ENCODE measurements at places on chromosomes 5 and 9.
A peak's percentile ranks its signal among the peaks of the same experiment; 100 is the strongest.

- no peak for DNase-seq
These were observed 51.5 kb upstream of the MAP3K1 start for GRCh38 chr5:56763711-56764466.

DNA sequence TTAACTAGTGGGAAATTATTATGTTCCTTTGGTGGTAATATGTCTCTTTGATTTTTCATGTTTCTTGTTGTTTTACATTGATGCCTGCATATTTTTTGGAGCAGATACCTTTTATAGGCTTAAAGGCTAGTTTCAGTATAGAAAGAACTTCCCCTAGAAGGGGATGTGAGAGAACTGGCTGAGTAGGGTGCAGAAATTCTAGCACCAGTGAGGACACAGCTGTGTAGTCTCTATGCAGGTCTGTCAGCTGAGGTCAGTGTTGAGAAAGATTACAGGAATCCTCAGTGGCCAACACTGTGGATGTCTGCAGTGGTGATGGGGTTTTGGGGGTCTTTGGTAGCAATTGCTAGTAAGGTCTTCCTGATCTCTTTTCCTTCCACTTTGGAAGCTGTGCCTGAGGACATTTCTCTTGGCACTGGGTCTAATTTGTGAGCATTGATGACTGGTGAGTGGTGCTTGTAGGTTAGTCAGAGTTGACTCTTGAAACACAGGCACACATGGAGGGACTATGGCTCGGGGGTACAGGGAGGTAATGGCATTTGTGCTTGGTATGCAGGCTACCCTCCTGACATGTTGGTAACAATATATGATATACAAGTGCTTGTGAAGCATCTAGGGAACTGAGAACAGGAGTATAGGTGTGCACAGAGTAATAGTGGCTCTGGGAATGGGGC, 221.4 kb downstream of the SPATA31D1 start:
- no peak for DNase-seq

- peak; percentile 66 for DNase-seq
These were observed 155.0 kb downstream of the TLE1 start for GRCh38 chr9:81534138-81534875.

- DNase-seq: no peak
These were observed 27.7 kb downstream of the WDR36 start for GRCh38 chr5:111119856-111120255.

DNA sequence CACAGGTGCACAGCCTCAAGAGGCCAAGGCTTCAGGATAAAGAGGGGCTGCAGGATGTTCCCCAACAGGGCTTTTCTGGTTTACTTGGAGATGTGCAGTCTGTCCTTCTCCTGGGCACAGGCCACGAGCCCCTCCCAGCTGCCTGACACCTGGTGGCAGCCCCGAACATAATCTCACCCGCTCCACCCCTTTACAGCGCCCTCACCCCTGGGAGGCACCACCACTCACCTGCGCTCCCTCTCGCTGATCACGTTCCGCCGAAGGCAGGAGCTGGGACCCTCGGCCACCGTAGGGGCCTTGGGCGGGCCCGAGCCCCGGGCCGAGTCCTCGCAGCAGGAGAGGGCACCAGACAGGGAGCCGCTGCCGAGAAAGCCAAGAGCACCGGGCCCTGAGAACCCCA, 514 bp downstream of the SOHLH1 start:
- DNase-seq: no peak

DNA sequence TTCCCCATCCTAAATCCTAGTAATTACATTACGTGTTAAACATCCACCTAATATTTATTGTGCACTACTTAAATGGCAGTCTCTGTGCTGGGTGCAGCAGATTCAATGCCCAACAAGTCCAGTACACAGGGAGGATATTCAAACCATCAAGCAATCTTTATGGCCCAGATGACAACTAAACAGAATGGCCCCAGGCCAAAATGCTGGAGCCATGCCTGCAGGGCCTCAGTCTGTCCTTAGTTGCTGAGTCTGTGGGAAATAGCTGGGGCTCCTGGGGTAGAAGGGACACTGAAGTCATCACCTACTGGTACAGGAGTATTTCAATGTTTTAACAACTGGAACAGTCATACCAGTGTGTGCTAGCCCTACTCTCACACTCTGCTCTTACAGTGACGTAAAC, 153.5 kb downstream of the ZNF608 start:
- DNase-seq: no peak
